MM.1S (cell line): ENCODE measurements at places on chromosomes 7 and 10.

DNA sequence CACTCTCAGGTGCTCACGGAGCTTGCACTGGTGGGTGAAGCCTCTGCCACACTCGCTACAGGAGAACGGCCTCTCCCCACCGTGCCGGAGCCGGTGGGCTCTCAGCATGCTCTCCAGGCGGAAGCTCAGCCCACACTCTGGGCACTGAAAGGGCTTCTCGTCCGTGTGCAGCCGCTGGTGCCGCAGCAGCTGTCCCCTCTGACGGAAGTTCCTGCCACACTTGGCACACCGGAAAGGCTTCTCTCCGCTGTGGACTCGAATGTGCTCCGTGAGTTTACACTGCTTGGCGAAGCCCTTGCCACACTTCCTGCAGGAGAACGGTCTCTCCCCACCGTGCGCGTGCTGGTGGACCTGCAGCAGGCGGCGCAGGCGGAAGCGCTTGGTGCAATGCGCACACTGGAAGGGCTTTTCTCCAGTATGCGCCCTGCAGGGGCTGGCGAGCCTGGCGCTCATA, 19.3 kb downstream of the ZNF786 start:
- H3K4me1 ChIP-seq, result no peaks in the 10 kb centered on the region
- no peak overlapping the region for H3K4me3 ChIP-seq
- H3K36me3 ChIP-seq, result no peaks in the 10 kb centered on the region

- no peaks in the 10 kb centered on the region for H3K4me1 ChIP-seq
- H3K36me3 ChIP-seq, result no peaks in the 10 kb centered on the region
- no peaks in the 10 kb centered on the region for H3K27me3 ChIP-seq
Measured at GRCh38 chr7:141585592-141586510, 34.6 kb downstream of the AGK start.

GRCh38 chr7:107313355-107313754, 144.6 kb downstream of the HBP1 start:
- no peaks in the 10 kb centered on the region for H3K4me1 ChIP-seq
- DNase-seq, result no peak
- H3K27me3 ChIP-seq, result no peaks in the 10 kb centered on the region
- H3K36me3 ChIP-seq, result no peaks in the 10 kb centered on the region
- no peak overlapping the region for H3K4me3 ChIP-seq

- no peaks in the 10 kb centered on the region for H3K4me1 ChIP-seq
- no peak overlapping the region for H3K4me3 ChIP-seq
- no peaks in the 10 kb centered on the region for H3K36me3 ChIP-seq
- DNase-seq, result no peak
- no peaks in the 10 kb centered on the region for H3K27me3 ChIP-seq
Measured at GRCh38 chr7:2926896-2927405, 82.8 kb upstream of the GNA12 start.

DNA sequence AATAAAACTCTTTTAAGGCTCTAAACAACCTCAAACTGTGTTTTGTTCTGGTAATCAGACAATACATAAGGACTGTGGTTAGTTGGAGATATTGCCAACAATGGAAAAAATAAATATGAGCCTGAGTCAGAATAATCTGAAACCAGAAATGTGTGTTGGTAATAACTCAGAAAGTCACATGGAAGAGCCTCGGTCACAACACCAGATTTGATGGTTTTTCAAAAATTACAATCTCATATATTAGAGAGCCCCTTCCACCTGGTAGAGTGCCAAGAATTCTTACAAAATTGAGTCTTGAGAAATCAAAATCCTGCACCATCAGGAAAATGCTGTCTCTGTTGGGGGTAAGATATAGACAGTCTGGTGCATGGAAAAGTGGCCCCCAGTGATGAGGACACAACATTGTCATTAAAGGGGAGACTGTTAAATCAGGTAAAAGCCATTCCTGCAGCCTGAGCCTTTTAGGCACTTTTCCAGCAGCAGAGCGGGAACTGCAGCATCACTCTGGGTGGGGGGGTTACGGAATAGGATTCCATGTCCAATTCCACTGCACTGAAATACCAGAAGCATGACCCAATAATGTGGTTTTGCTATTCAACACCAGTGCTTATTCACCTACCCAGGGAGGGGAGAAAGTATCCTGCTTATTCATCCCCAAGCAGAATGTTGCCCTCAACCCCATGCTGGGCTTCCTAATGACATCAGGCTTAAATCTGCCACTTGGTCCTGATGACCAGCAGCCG, 9.5 kb upstream of the ADAM12 start:
- H3K27me3 ChIP-seq, result no peaks in the 10 kb centered on the region
- no peak overlapping the region for H3K4me3 ChIP-seq
- H3K4me1 ChIP-seq, result no peaks in the 10 kb centered on the region
- H3K36me3 ChIP-seq, result no peaks in the 10 kb centered on the region
- no peak overlapping the region for H3K27ac ChIP-seq

DNA sequence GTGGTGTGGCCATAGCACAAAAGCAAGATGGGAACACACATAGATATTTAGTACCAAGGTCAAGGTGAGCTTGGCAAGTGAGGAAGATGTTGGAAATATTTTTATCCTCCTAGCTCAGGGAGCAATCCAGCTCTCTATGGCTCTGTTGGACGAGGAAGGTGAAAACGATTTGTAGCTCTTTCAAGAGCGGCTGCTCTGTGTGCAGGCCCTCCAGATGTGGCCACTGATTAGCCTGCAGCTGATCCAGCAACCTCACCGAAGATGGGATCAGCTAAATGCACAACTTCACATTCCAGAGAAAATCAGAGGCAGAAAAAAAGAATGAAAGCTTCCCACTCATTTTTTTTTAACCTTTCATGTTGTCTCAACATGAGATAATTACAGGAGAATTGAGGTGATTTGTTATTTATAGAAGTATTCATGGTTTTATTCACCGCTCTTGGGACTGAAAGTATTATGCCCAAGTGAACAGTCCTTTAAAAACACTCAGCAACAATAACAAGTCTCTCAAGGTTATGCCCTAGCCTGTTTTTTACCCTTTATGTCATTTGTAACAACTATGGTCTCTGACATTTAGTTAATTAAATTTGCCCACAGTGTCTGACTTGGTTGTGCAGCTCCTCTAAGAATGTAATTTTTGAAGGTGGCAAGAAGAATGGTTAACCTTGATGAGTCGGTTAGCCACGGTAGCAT, 213.6 kb upstream of the ADARB2 start:
- H3K4me3 ChIP-seq, result no peak overlapping the region
- no peak overlapping the region for H3K27ac ChIP-seq
- DNase-seq, result no peak
- no peaks in the 10 kb centered on the region for H3K36me3 ChIP-seq
- H3K27me3 ChIP-seq, result no peaks in the 10 kb centered on the region

DNA sequence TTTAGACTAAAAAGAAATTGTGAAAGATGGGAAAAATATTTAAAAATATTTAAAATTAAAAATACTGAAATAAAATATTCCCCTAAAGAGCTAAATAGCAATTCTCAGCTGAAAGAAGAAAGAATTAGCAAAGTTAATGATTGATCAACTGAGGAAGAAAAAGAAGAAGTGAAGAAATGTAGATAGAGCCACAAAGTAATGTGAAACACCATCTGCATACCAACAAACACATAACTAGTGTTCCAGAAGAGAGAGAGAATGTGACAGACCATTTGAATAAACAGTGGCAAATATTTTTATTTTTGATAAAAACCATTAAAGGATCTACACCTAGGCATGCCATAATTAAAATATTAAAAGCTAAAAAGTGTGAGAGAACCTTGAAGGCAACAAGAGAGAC, 784.5 kb upstream of the ZWINT start:
- H3K27me3 ChIP-seq, result no peaks in the 10 kb centered on the region
- H3K27ac ChIP-seq, result no peak overlapping the region
- DNase-seq, result no peak

- H3K4me1 ChIP-seq, result peaks cover 7% of the 10 kb centered on the region; the same call in 1 of the 2 replicates
- H3K27me3 ChIP-seq, result no peaks in the 10 kb centered on the region
- DNase-seq, result no peak
- no peak overlapping the region for H3K27ac ChIP-seq
- no peaks in the 10 kb centered on the region for H3K36me3 ChIP-seq
Measured at GRCh38 chr7:87013840-87014190, 45.6 kb downstream of the ELAPOR2 start.

DNA sequence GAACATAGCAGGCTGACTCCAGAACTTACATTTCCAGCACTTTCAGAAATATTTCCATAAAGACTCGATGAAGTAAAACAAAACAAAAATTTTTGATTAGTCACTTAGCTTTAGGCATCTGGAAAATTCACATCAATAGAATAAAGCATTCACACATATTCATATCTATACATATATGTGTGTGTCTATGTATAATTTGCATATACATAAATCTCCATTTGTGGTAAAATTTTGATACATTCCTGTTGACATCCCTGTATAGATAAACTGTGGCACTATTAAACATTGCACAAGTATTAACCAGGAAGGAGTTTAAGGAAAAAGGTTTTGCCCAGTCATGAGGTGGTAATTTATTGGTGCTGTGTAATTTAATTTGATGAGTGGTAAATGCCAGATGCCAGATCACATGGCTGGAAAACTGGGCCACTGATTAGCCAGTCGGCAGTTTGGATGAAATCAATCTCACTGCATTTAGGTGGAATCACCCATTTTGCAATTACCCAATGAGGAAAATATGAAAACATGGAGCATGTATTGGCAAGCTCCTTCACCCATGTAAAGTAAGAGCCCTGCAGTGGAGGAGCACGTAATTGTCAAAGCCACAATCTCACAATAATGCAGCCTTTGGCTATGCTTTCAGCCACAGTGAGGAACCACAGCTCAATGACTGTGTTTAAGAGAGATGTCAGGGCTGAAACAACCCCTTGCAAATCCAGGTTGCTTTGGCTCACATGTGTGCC, 294.6 kb downstream of the RNLS start:
- DNase-seq, result no peak
- peaks cover 17% of the 10 kb centered on the region for H3K4me1 ChIP-seq
- H3K27ac ChIP-seq, result no peak overlapping the region
- no peak overlapping the region for H3K4me3 ChIP-seq

GRCh38 chr7:18041191-18041590, 13.5 kb upstream of the PRPS1L1 start:
- DNase-seq, result no peak
- H3K4me1 ChIP-seq, result no peaks in the 10 kb centered on the region
- no peak overlapping the region for H3K4me3 ChIP-seq
- H3K27me3 ChIP-seq, result no peaks in the 10 kb centered on the region
- no peak overlapping the region for H3K27ac ChIP-seq

GRCh38 chr10:11530806-11531205, 80.6 kb downstream of the USP6NL start:
- H3K4me3 ChIP-seq, result no peak overlapping the region
- H3K27ac ChIP-seq, result no peak overlapping the region
- no peaks in the 10 kb centered on the region for H3K36me3 ChIP-seq
- peaks cover 3% of the 10 kb centered on the region; the same call in 1 of the 2 replicates for H3K4me1 ChIP-seq
- no peak for DNase-seq

DNA sequence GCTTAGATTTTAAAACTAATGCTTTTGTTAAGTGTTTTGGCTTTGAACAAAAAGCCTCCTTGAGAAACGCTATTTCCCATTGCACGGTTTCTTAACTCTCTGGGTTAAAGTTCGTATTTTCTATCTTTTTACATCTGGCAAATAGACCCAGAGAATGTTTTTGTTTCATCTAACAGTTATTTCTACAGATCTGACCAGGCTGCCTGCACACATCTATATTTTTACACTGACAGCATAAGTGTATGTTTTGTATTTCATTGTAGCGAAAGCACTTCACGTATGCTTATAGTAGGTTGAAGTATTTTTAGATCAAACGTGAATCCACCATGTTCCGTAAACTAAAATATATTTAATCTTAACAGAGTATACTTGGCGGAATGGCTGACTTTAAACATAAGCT, 477.3 kb downstream of the SDK1 start:
- no peaks in the 10 kb centered on the region for H3K27me3 ChIP-seq
- H3K4me3 ChIP-seq, result no peak overlapping the region
- no peak for DNase-seq
- no peaks in the 10 kb centered on the region for H3K4me1 ChIP-seq
- H3K27ac ChIP-seq, result no peak overlapping the region
- no peaks in the 10 kb centered on the region for H3K36me3 ChIP-seq

GRCh38 chr10:14123139-14123538, 207.6 kb downstream of the FRMD4A start:
- H3K4me3 ChIP-seq, result no peak overlapping the region
- no peaks in the 10 kb centered on the region for H3K36me3 ChIP-seq
- H3K27me3 ChIP-seq, result no peaks in the 10 kb centered on the region
- no peaks in the 10 kb centered on the region for H3K4me1 ChIP-seq
- no peak overlapping the region for H3K27ac ChIP-seq
- DNase-seq, result no peak

DNA sequence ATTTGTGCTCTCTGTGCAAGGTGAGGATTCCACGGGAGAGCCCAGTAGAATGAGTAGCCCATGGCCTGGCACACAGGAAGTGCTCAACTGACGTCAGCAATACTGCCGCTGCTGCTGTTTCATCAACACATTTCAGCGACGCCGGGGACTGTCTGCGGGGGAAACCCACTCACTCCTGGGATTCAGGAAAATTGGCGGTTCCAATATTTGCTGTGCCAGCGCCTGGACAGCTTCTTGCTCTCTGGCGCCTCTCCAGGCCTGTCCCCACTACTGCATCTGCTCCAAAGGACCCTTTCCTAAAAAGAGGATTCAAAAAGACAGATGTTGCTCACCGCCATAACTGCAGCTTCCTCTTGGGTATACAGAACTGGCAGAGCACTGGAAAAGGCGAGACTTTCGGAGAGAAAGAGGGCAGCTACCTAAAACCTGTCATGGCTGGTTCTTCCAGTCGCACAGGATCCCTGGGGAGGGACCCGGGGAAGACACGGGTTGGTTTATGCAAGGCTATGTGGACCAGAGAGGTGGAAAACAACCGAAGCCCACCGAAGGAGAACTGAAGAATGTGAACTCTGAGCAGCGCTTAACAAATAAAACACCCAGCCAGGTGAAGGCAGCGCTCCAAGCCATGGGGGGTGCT, 39.7 kb upstream of the ENO4 start:
- H3K4me3 ChIP-seq, result no peak overlapping the region
- DNase-seq, result no peak
- no peaks in the 10 kb centered on the region for H3K4me1 ChIP-seq

GRCh38 chr10:62723375-62723774, 81.1 kb upstream of the ADO start:
- DNase-seq, result no peak
- no peaks in the 10 kb centered on the region for H3K4me1 ChIP-seq
- no peak overlapping the region for H3K27ac ChIP-seq
- H3K36me3 ChIP-seq, result no peaks in the 10 kb centered on the region
- H3K27me3 ChIP-seq, result no peaks in the 10 kb centered on the region

DNA sequence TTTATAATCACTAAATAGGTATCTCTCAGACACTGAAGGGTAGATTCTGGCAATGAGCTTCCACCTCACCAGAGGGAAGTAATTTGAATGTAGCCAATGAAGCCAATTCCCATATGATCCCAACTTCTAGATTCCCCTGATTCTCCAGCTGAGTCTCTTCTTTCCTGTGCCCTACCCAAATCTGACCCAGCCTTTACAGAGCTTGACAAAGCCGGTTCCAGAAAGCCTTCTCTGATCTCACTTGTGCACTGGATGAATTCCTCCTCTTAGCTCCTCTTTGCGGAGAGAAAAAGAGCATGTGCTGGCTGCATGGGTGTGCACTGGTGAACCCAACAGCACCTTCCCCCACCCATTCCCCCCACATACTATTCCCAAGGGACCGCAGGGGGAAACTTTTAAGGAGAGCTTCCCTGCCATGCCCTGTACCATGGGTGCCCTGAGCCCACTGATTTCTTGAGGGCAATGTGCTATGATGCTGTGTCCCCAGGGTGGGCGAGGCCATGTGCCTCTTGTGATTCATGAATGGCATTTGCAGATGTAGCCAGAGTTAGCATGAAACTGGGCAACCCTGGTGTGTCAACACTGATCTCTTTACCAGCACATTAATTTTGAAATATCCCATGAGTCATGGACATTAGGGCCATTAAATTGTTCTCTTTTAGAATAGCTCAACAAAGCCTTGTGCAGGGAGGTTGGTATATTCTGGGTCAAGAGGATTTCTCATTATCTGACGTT, 50.4 kb upstream of the PLEKHA1 start:
- H3K36me3 ChIP-seq, result no peaks in the 10 kb centered on the region
- H3K27ac ChIP-seq, result no peak overlapping the region
- H3K4me3 ChIP-seq, result no peak overlapping the region
- DNase-seq, result no peak
- H3K27me3 ChIP-seq, result 0 out of 2 replicates have a peak, but pooled peaks cover 1% of the 10 kb centered on the region
